ENCODE measurements at places on chromosomes 12 and 14.

DNA sequence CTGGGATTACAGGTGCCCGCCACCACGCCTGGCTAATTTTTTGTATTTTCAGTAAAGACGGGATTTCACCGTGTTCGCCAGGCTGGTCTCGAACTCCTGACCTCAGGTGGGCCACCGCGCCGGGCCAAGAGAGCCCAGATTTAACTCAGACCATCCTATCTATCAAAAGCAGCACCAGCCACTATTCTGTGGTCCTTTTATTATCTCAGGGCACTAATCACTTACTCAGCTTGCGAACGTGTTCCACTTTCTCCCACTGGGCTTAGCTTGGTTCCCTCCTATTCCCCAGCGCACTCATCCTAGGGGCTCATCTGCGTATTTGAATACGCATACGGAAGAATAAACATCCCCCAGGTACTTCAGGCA is 16.2 kb upstream of the AACS start:
- no peak for DNase-seq

- no peak for DNase-seq
These were observed 19.8 kb upstream of the CABP1 start for GRCh38 chr12:120620624-120621023.

DNA sequence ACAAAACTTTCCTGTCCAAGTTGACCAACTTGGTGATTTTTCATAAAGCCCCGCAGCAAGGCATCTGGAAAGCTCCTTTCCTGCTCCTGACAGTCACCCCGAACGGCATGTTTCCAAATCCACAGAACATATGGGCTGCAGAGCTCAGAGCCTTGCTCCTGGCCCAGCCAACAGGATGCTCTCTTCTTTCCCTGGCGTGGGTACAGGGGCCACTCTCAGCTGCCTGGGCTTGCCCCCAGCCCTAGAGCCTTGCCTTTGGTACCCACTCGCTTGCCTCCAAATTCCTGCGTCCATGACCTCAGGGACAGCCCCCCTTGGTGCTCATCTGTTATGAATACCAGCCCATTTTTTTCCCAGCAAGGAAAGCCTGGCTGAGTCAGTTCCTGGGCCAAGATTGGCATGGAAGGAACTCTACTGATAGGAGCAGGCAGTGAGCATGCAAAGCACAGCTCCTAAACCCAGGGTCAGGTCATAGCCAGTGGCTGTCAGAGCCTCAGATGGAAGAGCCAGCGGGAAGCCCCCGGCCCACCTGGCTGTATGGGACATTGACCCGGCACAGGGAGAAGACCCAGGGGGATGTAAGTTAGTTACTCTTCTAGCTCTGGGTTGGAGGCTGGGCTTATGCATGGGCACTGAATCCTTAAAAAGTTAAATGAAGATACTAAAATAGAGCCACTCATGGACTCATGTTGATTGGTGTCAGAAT is 105.3 kb upstream of the RTL1 start:
- DNase-seq = no peak

DNA sequence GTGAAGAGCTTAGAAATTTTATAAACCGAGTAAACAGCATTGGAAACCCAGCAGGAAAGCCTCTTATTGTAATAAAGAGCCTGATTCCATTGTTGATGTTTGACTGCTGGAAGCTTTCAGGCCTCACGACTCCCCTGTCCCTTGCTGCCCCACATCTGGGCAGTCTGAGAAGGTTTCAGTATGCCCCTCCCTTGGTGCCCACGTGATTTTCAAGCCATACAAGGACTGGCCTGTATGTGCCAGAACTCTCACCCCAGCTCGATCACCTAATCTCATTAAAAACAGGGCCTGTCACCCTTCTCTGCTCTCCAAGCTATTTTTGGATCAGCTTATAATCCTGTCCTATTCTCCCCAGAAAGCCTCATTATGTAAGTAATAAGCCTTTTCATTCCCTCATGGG is 7.5 kb upstream of the PYROXD1 start:
- DNase-seq = peak; percentile 51

GRCh38 chr14:75577729-75578101 is 705 bp upstream of the FLVCR2 start:
- DNase-seq = peak; percentile 64

GRCh38 chr12:57707250-57707649 is 13.3 kb downstream of the OS9 start:
- DNase-seq = no peak

GRCh38 chr14:33229269-33229929 is 290.7 kb downstream of the NPAS3 start:
- peak; percentile 52 for DNase-seq

Measured in posterior cingulate gyrus (tissue), 11 donors.